ENCODE measurements at places on chromosomes 11 and 22.

DNA sequence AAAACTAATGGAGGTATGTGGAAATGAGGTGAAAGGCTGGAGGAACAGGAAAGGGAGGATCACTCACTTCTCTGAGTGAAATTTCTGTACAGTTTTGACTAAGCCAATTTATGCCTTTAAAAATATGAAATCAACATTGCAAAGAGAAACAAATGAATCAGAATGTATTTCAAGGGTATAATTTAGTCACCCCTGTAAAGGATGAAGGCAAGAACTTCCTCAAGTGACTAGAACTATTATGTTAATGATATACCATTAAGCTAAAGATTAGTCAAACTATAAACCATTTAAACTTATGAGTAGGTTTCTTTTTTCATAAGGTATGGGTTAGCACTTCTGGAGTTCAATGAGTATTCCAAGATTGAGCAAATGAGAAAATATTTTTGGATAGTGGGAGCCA is 184.5 kb upstream of the CHORDC1 start:
- DNase-seq: no peak

DNA sequence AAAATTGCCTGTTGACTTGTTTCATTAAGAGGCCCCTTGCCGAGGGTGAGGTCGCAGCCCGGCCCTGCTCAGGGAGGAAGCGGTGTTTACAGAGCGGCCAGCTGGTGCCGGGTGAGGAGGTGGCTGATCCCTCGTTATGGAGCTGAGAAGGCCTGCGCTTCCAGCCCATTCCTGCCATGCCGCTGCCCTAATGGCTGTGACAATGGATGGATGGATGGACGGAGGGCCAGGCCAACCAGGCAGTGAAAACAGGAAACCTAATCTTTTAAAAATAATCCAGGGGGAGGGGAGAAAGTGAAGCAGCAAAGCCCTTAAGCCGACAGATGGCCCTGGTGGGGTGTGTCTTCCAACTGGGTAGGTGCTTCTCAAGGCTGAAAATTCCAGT is 38.5 kb downstream of the BCR start:
- DNase-seq: no peak

GRCh38 chr11:88886796-88887195 is 179.0 kb downstream of the GRM5 start:
- DNase-seq: no peak

GRCh38 chr11:119371067-119371601 is 10.4 kb downstream of the USP2 start:
- no peak for DNase-seq

DNA sequence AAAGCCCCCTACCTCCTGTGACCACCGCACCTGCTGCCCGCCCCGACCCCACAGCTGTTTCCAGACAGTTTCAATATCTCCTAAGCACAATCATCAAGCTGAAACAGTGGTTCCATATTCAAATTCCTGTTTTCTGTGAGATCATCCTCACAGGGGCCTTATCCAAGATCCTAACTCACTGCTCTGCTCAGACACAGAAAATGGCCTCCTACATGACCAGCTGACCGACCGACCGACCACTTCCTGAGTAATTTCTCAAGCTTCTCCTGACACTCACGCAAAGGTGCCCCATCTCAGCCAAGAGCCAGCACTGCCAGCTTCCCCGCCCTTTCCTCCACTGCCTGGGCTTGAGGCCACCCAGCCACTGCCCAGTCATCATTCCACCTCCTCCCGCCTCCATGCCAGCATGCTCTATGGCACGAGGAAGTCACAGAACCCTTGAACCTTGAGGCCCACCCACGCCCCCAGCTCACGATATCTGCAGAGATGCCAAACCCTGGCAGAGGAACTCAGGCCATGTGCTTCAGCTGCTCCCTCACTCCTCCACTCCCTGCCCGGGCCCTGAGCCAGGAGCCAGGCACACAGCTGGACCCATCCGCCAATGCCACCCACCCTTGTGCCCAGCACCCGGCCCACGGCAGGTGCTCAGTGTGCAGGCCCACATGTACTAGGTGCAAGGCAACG is 14.0 kb downstream of the KIAA0930 start:
- DNase-seq: no peak

DNA sequence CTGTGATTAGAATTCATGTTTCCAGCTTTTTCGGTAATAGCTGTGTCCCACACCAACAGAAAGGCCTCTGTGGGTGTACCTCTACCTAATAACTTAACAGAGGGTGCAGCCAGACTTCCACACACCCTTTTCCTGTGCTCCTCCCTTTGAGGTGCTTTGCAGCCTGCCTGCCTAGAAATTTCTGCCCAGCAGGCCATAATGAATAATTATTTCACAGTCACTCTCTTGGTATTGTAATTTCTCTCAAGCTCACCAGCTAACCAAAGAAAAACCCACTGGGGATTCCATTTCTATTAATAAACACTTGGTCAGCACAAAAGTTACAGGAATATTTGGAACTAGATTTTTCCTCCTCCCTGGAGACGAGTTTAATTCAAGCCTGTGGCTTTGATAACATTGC is 13.3 kb downstream of the WT1 start:
- DNase-seq: no peak

Data from suprapubic skin (tissue), 4 donors.